ENCODE measurements at places on chromosomes 12 and 14.

DNA sequence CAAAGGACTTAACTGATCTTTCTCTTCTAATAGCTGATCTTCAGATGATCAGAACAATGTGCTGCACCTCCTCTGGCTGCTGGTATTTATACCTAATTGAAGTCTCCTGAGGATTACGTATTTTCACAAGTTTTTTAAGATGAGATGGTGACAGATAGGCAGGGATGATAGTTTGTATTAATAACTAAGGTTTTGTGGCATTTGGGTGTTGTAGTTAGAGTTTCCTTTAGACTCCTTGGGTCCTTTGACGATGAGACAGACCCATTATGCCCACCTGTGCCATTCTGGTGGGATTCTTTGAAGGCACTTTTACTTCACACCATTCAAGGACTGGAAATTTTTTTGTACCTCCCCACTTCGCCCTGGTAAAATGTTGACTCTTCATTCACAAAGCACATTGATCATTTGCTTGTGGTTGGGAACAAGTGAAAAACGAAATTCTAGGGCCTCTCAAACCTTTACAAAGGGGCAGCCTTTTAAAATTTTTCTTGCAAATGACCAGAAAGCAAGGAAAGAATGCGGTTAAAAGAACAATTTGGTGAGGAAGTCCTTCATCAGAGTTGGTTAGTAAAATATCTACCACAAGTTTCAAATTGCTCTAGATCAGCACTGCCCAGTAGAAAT lies at the start of gene IFNG:
Gene IFNG, minus strand, starts transcription at position 60 of the 624 bp plus-strand sequence. CDS start 125 bp downstream, outside the sequence.
- no peak for DNase-seq

DNA sequence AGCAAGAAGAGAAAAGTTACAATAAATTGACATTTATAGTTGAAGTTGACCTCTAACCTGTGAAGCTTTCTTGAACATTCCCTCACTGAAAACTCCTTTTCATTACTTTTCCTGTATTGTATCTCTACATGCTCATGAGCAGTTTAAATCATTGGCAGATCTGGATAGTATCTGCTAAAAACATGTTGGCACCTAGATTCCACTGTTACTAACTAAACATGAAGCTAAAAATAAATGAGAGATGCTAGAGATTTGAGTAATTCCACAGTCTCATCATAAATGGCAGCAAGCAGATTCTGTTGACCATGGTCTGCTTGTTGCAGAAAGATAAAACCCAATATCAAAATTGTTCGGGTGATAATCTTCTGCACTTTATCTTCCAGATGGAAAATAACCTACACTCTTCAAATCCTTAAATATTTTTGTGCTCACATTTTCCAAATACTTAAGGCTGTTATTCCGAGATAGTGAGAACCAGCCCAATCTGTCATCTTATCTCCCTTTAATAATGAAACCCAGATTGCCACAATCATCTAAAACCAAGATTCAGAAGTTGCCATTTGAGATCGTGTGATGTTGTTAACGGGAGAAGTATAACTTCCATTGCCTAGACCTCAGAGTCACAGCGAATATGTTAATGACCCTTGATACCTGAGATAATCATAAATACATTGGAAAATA lies 171.0 kb upstream of the DAAM1 start:
- no peak for DNase-seq

GRCh38 chr12:39441963-39442830 lies 723 bp downstream of the KIF21A start:
- DNase-seq = peak; percentile 62

DNA sequence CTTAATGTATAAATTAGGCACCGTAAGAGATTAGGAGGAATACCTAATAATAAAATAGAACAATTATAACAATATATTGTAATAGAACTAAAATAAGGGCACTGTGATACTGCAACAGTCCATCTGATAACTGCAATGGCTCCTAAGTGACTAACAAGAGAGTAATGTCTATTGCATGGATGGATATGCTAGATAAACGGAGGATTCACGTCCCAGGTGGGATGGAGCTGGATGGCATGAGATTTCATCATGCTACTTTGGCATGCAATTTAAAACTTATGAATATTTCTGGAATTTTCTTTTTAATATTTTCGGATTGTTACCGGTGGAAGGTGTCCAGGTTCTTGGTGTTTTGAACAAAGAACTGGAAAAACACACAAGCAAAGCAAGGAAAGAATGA lies 2.2 kb upstream of the TMEM19 start:
- no peak for DNase-seq

GRCh38 chr14:101534198-101534597 lies 27.1 kb upstream of the DIO3 start:
- no peak for DNase-seq

DNA sequence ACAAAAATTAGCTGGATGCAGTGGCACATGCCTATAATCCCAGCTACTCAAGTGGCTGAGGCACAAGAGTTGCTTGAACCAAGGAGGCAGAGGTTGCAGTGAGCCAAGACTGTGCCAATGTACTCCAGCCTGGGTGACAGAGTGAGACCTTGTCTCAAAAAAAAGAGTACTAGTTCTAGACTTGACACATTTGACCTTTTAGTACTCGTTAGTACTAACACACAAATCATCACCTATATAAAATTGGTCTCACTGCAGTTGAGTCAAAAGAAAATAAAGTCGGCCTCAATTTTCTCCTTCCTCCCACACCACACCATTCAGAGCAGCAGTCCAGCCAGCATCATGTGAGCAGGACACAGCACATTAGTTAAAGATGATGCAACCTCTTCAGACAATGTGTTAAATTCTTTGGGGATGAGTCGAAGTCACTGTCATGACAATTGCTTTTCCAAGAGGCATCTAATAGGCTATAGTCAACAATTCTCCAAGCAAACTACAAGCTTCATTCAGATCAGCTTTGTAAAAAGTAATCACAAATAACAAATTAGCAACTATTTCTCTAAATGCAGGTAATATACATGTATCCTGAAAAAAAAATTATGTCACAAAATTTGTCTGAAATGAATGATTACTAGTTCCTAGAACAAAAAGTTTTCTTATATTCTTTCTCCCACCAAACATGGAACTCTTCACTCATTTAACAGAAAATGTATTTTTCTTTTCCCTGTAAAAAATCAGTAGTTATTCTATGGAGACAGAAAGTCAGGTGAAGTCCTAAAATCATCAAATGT lies 55.6 kb downstream of the CLIP1 start:
- peak; percentile 93 for DNase-seq

GRCh38 chr12:92927436-92928281 lies 1.4 kb downstream of the EEA1 start:
- DNase-seq = peak; percentile 84

GRCh38 chr14:90426663-90427062 lies 29.8 kb downstream of the CALM1 start:
- peak; percentile 30 for DNase-seq

DNA sequence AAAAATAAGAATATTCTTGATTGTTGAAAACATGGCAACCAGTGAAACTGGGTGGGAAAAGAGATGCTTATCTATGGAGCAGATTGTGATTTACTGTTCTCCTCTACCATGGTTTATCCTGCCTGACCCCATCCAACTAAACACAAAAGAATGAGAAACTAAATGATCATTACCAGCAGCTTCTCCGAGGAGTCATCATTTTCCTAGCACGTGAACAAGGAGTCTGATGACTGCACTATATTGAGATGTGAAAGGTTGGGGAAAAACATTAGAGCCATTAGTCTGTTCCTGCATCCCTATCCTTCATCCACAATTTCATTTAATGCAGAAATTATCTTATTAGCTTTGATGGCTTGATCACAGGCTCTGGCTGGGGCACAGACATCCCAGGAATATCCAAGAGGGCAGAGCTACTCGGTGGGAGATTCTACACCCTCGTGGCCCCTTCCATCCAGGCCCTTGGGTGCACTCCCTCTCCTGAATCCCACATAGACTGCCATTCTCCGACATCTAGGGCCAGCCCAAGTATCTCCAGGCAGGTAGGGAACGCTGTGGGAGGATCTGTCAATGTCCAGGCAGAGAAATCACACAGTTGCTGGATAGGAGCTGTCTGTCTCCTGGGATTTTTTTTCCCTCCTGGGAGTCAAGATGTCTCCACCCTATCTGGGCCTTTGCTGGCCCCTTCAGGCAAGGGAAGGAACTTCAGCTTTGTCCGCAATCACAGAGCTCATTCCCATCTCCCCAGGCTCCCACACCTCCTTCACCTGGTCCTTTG lies 43.3 kb upstream of the DHRS4 start:
- DNase-seq = peak; percentile 64

DNA sequence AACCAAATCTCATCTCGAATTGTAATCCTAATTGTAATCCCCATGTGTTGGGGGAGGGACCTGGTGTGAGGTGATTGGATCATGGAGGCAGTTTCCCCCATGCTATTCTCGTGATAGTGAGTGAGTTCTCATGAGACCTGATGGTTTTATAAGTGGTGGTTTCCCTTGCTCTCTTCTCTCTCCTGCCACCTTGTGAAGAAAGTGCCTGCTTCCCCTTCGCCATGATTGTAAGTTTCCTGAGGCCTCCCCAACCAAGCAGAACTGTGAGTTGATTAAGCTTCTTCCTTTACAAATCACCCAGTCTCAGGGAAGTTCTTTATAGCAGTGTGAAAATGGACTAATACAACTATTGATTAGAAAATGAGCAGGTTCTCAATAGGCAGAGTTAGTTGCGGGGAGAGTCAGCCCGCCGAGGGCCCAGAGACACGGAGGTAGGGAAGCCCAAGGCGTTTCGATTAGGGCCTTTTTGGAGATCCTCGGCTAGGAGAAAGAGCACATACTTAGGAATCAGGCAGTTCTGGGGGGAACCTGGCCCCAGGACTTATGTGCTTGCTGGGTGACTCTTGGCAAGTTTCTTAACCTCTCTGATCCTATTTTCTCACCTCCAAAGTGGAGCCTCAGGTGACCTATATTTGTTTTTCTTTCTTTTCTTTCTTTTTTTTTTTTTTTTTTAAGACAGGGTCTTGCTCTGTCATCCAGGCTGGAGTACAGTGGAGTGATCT lies 65.7 kb downstream of the MVK start:
- DNase-seq = no peak

GRCh38 chr12:123254853-123255446 lies 16.7 kb downstream of the CDK2AP1 start:
- no peak for DNase-seq
